ENCODE measurements at places on chromosomes 1 and 21.
A peak's percentile ranks its signal among the peaks of the same experiment; 100 is the strongest.

- no peak for DNase-seq
Observed at GRCh38 chr1:183996040-183996384, 41.5 kb downstream of the COLGALT2 start.

GRCh38 chr1:166848193-166848592 is 8.9 kb downstream of the POGK start:
- no peak for DNase-seq

DNA sequence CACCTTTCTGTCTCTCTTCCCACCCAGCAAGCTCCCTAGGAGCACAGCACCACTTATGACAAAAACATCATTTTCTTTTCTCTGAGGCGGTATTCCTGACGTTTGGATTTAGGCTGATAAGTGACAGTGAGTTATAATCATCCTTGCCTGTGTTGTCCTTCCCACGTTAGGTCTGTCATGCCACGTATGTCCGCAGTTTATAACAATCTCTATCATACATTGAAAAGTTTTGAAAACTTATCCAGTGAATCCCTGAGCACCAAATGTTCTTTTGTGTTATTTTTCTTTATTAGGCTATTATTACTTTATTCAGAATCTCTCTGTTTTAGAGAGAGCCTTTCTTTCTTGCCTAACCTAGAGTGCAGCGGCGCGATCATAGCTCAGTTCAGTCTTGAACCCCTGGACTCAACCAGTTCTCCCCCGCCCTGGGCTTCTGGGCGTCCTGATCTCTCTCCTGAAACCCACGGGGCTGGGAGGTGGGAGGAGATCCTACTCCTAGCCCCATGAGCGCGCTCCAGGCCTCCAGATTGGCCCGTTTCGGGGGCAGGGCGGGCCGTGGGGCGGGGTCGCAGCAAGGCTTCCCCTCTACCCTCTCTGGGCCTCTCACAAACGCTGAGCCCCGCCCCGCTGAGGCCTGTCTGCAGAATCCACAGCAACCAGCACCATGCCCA is at the start of gene GSTM2:
GSTM2 (plus strand) TSS at position 606 of the 671 bp plus-strand sequence; CDS start at position 665, 59 bp downstream.
- DNase-seq: peak; percentile 71

DNA sequence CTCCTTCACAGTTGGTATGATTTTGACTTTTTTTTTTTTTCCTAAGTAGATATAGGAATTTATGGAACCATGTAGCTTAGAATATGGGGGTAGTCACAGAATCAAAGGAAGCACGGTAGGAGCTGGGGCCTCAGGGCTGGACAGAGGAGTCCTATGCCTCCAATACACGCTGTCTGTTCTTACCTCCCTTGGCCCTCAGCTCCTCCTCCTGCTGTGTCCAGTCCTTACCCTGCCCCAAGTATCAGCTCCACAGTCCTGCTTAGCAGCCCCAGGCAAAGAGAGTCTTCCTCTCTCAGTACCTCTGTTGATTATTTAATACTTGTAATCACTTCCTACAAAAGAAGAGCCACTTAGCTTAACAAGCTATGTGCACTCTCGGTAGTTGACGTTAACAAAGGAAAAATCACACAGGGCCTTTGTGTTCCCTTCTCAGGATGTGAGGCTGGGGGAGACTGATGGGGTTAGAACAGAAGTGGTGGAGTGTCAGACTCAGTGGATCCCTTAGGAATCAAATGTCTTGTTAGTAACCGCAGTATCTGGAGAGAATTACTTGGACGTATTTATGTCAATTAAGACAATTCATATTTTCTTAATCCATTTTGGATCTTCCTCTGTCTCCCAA is 292.3 kb downstream of the HHAT start:
- no peak for DNase-seq

GRCh38 chr1:47187231-47187925 is 2.5 kb downstream of the PDZK1IP1 start:
- no peak for DNase-seq

DNA sequence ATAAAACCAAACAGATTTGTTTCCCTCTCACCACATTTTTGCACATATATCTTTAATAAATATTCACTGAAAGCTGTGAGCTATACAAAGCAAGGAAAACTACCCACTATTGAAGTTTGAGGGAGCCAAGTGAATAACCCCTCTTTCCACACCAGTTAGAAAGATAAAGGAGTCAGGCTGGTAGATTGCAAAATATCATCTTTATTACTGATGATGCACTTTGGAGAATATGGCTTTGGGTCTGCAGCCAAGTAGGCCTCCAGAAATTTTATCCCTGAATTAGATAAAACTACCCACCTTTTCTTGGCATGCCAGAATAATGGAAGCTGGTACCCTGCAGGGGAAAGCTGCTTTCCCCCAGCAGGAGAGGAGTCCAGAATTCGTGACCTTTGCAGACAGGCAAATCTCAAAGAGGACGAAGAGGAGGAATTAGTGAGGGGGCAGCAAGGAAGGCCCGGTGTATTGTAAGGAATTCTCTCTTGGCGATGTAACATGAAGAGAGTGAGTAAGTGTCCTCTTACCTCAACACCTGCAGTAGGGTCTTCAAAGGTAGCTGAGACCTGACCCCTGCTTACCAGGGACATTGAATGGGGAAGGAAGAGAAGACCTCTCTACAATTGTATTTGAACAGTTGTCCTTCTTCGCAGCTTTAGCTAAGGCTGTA is 84.7 kb downstream of the LRRC8D start:
- DNase-seq: no peak

DNA sequence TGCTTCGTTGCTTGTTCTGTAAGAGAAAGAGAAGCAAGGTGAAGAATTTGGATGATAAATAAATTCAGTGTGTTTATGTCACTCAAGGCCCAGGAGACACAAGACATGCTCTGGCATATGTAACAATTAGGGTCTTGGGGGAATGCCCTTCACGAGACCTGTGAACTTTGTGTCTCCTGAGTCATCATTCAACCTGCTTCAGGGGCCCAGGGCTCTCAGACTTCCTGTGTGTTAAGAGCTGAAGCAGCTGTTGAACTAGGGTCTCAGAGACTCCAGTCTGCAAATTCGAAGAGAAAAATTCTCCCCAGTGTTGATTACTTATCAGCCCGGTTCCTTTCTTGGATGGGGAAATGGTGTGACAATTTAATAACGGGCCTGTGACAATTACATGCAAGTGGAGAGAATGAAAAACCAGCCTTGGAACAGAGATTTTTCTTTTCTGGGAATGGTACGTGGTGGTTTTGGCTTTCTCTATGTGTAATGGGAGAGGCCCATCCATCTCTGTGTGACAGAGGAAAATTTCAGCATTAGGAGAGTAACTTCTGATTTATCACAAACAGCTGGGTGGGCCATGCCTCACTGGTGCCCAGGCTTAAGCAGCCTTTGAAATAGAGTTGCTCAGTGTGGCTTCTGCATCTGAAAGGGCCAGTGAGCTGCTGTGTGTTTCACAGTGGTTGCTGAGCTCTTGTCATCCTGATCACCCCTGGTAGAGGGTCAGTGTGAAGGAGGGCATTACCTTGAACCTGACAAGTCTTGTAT is 22.4 kb downstream of the HUNK start:
- no peak for DNase-seq

GRCh38 chr1:185291652-185292051 is 25.4 kb downstream of the IVNS1ABP start:
- DNase-seq: no peak

- no peak for DNase-seq
Observed at GRCh38 chr21:17458279-17458678, 54.6 kb upstream of the CXADR start.

DNA sequence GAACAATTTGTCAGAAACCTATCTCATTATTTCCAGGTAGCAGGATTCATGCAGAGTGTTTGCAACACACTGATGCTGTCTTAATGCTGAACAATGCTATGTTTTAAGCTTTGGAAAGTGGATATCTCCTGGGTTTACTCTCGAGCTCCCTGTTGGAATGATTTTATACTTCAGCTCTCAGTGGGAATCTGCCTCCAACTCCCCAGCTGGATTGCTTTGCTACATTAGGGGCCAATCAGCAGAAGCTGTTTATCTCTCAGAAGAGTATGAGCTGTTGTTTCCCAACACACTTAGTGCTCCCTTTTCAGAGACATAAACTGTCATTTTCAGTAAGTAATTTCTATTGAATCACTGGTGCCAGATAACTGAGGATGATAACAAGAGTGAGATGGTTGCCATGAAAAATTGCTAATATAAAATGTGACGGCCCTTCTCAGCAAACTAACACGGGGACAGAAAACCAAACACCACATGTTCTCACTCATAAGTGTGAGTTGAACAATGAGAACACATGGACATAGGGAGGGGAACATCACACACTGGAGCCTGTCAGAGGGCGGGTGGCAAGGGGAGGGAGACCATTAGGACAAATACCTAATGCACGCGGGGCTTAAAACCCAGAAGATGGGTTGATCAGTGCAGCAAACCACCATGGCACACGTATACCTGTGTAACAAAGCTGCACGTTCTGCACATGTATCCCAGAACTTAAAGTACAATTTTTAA is 265.9 kb upstream of the RUNX1 start:
- DNase-seq: peak; percentile 49
